H7 (cell line): ENCODE measurements at places on chromosomes 2 and 18.

GRCh38 chr2:24480245-24480644 lies 10.8 kb upstream of the NCOA1 start:
- no peak for DNase-seq

GRCh38 chr18:59628995-59629394 lies 68.2 kb downstream of the CCBE1 start:
- DNase-seq: no peak

DNA sequence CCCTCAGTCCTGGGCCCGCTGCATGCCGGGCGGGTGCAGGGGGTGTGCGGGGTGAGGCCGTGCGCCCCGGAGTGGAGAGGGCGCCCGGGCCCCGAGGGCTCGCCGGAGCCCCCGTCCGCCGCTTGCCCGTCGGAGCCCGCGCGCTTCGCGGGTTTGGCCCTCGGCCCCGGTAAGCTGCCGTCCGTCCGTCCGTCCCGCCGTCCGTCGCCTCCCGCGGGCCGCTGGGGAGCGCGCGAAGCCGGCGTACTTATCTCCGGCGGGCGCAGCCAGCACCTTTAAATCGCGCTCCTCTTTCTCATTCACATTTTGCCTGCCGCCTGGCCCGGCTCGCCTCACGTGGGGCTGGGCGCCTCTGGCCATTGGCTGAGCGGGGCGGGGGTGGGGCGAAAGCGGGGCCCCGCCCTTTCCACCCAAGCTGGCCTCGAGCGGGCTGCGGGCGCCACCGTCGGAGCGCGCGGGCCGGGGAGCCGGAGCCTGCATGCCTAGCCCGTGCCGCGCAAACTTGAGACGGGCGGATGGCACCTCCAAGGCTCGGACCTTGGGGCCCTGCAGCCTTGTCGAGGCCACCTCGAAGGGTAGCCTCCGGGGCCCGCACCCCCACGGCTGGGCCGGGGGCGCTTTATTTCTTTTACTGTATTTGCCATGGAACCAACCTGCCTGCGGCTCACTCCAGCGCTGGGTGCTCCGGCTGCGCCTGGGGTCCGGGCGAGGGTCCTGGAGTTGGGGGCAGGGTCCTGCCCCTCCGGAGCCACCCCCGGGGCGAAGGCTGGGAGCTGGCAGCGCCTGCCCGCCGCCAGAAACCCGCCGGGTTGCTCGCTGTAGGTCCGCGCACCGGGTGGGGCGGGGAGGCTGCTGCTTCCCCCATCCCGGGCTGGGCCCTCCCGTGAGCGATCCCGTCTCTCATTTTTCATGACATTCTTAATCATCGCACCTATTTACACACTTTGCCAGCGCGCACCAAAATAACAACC lies at the start of gene GBX2:
TSS of gene GBX2 (minus strand) at position 277 of the 971 bp plus-strand sequence. CDS start 415 bp downstream, outside the sequence.
- peak; percentile 99 for DNase-seq

DNA sequence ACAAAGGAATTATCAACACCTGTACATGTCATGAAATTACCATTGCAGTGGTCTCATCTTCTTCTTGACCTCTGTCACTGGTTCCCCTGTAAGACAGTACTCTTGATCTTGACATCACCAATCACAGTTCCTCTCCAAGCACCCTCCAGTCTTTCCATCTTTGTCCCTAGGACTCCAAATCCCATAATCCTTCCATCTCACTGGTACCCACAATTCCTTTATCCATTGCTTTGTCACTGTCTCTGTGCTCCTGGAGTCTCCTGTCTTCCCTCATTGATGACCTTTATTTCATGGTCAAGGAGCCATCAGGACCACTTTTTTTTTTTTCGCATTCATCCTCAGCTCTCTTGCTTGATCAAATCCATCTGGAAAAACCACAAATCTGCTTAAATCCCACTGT lies 56.7 kb downstream of the COL4A3 start:
- DNase-seq: no peak

- no peak for DNase-seq
Measured at GRCh38 chr18:67135981-67136380, 380.5 kb downstream of the DSEL start.

- peak; percentile 78 for DNase-seq
Measured at GRCh38 chr2:237723602-237724001, 75.0 kb upstream of the RBM44 start.

DNA sequence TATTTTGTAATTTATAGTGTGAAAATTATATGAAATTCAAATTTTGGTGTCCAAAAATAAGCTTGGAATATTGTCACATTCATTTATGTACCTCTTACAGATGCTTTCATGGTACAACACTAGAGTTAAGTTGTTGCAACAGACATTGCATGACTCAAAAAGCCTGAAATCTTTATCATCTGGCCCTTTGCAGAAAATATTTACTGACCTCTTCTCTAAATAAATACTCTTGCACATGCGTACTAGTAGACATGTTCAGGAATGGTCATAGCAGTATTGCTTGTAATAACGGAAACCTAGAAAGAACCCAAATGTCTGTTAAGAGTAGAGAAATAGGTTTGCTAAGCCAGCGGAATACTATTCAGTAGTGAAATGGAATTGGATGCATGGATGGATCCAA lies 60.4 kb downstream of the GALNT1 start:
- DNase-seq: no peak

- no peak for DNase-seq
Measured at GRCh38 chr2:16151281-16151570, 210.9 kb downstream of the MYCN start.

GRCh38 chr2:224310943-224311625 lies 90.8 kb downstream of the FAM124B start:
- DNase-seq: no peak

- no peak for DNase-seq
Measured at GRCh38 chr2:150266931-150267330, 220.5 kb downstream of the RND3 start.

- peak; percentile 10 for DNase-seq
Measured at GRCh38 chr18:36127836-36128529, 1.2 kb downstream of the SLC39A6 start.

GRCh38 chr2:203870941-203871340 lies 3.4 kb downstream of the CTLA4 start:
- no peak for DNase-seq

- no peak for DNase-seq
Measured at GRCh38 chr2:12440731-12441130, 276.0 kb upstream of the TRIB2 start.

- peak; percentile 71 for DNase-seq
Measured at GRCh38 chr2:217873371-217873770, 129.4 kb downstream of the TNS1 start.

DNA sequence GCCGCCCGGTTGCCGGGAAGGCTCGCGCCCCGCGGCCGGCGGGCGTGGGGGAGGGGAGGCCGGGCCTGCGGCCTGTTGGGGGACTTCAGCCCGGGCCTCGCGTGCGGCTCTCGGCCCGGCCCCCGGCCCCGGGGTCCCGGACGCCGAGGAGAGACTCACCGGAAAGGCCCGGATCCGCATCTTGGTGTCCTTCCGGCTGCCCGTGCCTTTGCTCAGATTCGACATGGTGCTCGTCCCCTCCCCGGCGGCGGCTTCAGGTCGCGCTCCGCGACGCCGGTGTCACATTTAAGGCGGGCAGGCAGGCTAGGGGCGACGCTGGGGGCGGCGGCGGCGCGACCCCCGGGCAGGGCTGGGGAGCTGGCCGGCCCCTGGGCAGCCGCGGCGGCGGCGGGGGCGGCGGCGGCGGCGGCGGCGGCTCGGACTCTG lies 365 bp downstream of the CUL3 start:
- peak; percentile 64 for DNase-seq

DNA sequence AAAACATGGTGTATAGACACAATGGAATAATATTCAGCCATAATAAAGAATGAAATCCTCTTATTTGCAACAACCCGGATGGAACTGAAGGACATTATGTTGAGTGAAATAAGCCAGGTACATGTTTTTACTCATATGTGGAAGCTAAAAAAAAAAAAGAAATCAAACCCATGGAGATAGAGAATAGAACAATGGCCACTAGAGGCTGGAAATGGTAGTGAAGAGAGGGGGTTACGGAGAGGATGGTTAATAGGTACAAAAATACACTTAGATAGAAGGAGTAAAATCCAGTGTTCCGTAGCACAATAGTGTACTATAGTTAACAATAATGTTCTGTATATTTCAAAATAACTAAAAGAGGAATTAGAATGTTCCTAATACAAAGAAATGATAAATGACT lies 12.8 kb upstream of the KIAA2012 start:
- no peak for DNase-seq

DNA sequence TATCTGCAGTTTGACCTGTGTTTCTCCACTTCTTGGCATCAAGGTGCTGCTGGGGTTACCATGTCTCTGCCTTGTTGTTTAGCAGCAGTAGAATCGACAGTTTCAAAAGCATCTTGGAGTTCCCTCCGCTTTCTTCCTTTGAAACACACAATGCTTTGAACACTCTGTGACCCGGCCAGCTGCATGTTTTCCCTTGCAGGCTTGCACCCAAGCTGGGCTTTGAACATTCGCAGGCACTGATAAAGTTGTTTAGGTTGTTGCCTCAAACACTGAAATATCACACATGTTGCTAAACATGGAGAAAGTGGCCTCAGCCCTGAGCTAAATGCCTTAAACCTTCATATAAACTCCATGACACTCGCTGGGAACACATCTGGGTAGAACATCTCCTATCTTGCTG lies 251.7 kb downstream of the TSN start:
- no peak for DNase-seq

DNA sequence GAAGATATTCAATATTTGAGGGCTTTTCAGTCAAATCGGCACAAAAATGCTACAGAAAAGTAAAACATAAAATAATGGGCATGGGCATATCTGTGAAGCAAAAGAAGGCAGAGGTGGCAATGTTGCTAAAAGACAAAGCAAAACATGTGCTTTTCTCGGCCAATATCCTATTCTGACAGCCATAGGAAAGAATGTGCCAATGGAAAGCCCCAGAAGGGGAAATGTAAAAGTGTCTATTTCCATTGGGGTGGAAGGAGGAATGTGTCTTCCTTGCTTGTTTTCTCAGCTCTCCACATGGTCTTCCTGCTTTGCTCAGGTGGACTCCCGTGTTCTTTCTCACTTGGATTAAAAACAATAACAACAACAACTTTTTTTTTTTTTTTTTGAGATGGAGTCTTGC lies 13.7 kb upstream of the PER2 start:
- no peak for DNase-seq

DNA sequence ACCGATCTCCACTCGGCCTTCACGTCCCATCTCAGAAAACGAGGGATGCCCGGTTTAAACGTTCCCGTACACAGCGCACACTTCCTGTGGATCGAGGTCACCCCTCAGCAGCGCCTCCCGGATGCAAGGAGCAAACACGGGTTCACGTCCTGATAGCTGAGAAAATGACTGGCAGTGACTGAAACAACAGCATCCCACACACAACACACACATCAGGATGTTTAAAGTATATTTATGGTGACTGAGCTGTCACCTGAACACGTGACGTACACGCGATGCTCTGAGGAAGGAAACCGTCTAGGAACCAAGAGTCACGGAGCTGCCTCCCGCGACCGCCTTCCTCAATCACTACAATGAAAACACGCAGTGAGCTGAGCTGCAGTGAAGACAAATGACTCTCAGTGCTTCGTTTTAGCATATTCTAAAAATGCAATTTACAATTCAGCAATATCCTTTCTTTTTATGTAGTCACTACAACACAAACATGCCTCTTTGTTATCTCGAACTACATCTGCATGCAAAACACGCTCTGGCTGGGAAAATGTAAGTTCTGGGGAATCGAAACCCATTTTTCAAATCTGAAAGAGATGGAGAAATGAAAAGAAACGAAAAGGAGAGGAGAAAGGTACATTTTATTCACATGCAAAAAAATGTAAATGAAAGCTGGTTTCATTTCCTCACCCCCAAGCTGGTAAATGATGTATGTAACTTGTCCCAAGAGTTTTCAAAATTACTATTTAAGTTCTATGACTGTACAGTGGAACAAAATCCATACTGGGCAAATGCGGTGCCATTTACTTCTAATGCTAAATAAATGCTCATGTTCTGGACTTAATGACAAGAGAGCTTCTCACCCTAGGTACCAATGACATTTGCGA lies 19.8 kb downstream of the HDAC4 start:
- DNase-seq: no peak

DNA sequence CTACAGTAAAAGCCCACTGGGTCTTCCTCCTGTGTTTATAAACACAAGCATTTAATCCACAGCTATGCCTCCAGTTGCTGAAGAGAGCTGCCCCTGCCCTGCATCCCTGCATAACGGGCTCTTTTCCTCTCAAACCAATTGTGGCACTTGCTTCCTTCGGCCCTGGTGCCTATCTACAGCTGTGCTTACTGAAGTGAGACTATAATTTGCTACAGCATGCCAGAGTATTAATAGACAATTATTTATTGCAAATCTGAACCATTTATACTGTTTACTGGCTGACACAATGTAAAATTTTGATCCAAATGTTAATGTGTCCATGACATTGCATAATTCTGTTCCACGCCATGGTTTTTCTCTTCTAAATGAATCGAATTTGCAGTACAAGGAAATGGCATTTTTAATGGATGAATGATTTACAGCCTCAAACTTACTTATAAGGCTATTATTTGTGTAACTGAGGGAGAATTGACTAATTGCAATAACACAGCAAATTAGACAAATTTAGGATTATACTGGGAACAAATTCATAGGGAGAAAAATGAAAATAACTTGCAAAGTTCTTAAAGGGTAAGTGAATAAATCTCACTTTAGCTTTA lies 457.0 kb upstream of the HNRNPA3 start:
- no peak for DNase-seq

DNA sequence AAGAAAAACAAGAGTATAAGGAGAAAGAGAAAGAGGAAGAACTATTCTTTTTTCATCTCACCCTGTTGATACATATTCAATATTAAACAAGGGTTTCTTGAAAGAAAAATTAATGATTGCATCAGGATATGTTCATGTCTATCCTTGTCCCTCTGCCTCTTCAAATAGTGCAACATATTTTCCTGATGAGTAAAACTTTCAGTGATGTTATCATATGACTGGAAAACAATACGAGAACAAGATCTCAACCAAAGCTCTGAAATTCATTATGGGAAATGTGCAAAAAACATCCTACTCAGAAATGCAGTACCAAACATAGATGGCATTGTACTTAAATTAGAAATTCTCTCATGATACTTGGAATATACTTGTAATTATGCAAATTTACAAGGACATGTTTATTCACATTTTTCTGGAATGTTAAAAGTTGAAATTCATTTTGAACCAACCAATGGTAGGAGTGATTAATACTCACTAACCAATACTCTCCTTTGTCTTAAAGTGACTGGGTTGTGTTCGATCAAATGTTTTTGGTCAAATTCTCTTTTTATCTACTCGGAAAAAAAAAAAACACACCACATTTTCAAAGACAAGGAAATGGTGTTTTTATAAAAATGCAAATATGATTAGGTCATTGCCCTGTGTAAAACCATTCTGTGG lies 148.9 kb upstream of the GULP1 start:
- DNase-seq: no peak
